Activated CD8-positive, alpha-beta memory T cell treated with anti-CD3 and anti-CD28 coated beads, Interleukin-2, amount 10 ng/mL, durations not matched to agents 7 days and 5 days (primary cell): ENCODE measurements at places on chromosomes 12 and 14.

- no peak for DNase-seq
Observed at GRCh38 chr12:10366875-10367274, 23.0 kb downstream of the KLRK1 start.

DNA sequence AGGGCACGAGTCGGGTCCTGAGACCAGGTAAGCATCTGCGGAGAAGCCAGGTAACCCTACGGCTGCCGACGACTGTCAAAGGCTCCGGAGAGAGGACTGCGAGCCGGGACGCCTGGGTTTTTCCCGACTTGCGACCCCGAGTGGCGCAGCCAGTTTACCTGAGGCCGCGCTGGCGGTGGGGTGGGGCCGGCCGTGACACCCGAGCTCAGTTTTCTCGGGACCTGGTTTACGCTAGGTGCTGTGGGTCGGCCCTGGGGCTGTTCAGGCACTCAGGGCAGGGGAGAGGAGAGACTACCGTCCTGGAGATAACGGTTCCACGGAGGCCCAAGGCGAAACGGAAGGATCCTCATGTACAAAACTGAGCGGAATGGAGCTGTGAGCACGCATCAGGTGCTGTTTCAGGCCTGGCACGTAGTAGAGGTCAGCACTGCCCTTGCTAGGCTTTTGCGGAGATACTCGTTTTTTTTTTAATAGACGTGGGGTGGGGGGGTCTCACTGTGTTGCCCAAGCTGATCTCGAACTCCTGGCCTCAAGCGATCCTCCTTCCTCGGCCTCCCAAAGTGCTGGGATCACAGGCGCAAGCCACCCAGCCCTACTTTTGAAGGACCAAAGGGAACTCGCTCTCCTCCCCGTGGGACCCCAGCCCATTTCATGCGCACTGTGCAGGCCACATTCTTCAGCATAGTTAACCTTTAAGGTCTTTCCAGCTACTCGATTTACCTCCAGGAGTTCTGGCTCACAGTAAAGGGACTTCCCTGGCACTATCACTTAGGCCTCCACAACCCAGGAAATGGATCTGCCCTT is 471 bp downstream of the MTRFR start:
- DNase-seq = peak; percentile 53

DNA sequence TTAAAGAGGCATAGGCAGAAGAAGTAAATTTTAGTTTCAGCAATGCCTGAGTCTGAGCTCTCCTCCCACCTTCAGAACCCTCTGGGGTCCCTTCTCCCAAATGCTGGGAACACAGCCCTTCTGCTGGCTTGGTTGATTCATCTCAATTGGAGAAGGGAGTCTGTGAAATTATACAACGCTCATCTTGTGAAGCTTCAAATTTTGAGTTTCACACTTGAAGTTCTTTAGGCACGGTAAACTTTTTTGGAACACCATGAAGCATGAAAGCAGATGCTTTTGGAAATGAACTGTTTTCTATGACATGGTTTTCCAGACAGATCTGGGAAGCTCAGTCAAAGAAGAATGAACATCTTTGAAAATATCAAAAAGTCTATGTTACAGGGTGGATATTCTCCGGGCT is 69.9 kb downstream of the TBK1 start:
- DNase-seq = no peak

- no peak for DNase-seq
Observed at GRCh38 chr14:103184046-103184445, 60.8 kb downstream of the TNFAIP2 start.

- no peak for DNase-seq
Observed at GRCh38 chr12:47811072-47811396, 8.7 kb downstream of the HDAC7 start.

DNA sequence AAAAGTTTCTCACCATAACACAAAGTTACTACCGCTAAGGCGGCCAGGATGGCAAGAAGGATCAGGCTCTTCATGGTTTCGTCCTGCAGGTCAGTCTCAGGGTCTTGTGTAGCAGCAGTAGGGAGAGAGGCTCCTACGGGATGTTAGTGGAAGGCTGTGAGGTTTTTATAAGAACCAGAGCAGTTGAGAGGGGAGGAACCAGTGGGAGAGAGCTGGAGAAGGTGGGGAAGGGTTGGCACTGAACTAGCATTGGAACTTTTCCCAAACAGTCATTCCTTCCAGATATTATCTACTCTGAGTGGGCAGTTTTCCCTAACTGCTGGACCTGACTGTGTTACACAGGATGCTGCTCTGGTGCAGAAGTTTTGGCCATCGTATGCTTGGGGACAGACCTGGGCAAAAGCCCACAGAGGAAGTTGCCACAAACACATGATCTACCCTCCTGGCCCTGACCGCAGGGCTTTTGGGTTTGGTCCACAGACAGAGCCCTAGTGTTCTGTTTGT is at the start of gene MGP:
Gene MGP, minus strand, starts transcription at position 137 of the 504 bp plus-strand sequence. Its CDS starts 63 bp downstream, at position 74.
- no peak for DNase-seq

DNA sequence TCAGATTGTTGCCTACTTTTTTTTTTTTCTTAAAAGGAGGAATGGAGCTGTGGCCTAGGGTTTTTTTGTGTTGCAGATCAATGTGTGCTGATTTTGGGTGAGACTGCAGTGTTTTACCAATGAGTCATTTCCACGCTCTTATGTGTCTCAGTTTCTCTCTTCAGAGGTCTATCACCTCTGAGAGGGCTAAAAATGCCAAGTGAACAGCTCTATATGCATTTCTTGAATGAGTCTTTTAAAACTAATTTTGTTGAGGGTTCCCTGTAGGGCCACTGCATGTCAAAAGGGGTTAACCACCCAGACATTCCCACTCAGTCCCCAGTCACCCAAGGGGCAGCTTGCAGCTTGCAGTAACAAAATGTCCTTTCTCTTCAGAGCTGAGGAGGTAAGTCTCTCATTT is 24.3 kb upstream of the GLIPR1L2 start:
- no peak for DNase-seq

- DNase-seq = no peak
Observed at GRCh38 chr12:57049890-57050289, at the start of gene MYO1A. TSS of gene MYO1A (minus strand) at chr12:57050129. CDS start at chr12:57048323, 1,806 bp downstream.

DNA sequence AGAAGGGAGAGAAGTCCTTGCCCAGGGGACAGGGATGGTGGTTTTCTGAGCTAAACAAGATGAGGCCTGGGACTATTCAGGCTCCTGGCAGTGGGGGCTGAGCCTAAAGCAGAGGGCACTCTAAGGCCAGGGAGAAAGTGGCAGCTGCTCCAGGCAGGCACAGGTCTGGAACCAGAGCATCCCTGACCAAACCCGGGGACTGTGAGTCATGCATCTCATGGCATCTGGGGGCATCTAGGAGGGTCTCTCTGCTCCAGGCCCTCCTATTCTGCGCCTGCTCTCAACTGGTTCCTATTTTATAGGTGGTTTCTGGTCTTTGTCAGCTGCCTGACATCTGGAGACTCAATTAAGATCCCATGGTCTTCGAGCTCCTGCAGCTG is 11.6 kb downstream of the KRT7 start:
- DNase-seq = no peak

DNA sequence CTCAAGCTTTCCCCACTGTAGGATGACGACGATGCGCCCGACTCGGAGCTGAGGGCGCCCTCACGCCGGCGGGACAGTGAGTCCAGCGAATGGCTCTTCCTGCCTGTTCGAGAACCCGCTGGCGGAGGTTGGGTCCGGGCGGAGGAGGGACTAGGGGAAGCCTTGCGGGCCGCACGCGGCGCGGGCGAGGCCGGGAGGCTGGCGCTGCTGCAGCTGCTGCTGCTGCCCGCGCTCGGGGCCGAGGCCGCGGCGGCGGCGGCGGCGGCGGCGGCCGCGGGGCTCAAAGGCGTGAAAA is 1.9 kb downstream of the CCDC177 start:
- no peak for DNase-seq

DNA sequence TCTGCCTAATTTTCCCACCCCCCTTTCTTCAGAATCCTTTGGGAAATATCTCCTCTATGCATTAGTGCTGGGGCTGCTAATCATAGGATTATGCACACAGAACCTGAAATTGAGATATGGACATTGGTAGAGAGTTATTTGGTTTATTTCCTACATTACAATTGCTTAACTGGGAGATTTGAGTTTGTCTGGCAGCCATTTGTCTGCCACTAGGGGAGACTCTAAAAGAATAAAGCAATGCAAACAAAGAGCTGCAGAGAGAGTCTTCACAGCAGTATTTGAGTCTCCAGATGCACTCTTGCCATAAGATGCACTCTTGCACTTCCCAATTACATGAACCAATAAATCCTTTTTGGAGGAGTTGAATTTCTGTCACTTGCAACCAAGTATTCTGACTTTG is 12.0 kb upstream of the PCNX4 start:
- DNase-seq = no peak

- no peak for DNase-seq
Observed at GRCh38 chr14:92759300-92759678, 10.9 kb upstream of the LGMN start.

DNA sequence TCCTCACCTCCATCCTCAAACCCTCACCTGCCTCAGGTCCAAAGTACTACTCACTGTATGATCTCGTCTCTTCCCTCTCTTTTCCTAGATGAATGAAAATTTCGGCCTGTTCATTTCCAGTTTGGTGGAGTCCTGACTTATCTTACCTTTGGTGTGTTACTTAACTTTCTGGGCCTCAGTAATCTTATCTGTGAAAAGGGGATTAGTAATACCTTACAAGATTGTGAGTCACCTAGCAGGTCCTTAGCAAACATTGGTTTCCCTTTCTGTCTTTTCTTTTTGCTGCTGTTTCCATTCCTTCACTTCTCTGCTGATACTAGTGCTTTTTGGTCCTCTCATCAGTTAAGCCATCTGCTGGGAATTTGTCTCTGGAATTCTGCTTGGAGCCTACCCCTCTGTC is 52.8 kb downstream of the AKAP6 start:
- DNase-seq = no peak

GRCh38 chr14:102831163-102831804 is 54.0 kb downstream of the TRAF3 start:
- DNase-seq = peak; percentile 75
